ENCODE measurements at places on chromosomes 11 and 22.

DNA sequence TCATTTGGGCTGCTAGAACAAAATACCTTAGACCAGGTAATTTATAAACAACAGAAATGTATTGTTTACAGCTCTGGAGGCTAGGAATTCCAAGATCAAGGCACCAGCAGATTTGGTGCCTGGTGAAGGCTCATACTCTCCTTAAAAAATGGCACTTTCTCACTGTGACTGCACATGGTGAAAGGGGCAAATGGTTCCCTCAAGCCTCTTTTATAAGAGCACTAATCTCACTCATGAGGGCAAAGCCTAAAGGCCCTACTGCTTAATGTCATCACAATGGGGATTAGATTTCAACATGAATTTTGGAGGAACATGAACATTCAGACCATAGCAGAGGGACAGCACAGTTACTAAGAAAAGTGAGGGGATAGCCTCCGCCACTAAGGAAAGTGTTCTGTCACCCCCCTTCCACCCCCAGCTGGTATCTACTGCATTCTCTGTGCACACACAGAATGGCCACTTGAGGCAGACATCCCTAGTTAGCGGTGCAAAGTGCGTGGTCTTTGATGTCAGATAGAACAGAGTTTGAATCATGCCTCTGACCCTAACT is 47.2 kb upstream of the CEP295 start:
- DNase-seq = no peak

GRCh38 chr11:73680687-73681086 is 34.3 kb downstream of the PLEKHB1 start:
- DNase-seq = no peak

- DNase-seq = no peak
Measured at GRCh38 chr11:43921561-43922294, 20.7 kb upstream of the C11orf96 start.

GRCh38 chr22:36048911-36049677 is 20.5 kb upstream of the RBFOX2 start:
- no peak for DNase-seq

DNA sequence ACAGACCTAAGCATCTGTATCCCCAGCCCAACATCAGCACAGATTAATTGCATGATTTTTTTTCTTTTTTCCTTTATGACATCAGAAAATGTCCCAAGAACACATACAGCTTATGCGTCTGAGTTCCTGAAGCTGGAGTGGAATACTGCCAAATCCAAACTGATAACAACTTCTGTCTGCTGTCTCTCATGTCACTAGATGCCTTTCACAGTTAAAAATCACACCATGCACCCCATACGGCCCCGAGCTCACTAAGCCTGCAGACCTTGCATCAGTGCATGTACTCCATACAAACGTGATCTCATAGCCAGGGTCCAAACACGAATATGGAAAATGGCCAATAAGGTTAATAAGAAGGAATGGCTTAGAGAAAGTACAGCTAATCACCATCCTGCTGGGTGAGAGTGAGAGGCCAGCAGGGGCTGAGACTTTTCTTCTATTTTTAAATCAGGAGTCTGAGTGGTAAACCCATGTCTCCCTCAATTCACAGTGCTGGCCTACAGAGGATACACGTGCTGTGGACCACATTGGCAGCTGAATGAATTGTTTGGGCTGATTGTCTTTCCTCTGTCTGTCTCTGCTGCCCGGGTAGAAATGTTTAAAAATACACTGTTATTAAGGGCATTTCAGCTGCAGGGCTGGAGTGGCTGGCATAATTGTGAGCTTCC is 350.6 kb upstream of the RAG2 start:
- no peak for DNase-seq

DNA sequence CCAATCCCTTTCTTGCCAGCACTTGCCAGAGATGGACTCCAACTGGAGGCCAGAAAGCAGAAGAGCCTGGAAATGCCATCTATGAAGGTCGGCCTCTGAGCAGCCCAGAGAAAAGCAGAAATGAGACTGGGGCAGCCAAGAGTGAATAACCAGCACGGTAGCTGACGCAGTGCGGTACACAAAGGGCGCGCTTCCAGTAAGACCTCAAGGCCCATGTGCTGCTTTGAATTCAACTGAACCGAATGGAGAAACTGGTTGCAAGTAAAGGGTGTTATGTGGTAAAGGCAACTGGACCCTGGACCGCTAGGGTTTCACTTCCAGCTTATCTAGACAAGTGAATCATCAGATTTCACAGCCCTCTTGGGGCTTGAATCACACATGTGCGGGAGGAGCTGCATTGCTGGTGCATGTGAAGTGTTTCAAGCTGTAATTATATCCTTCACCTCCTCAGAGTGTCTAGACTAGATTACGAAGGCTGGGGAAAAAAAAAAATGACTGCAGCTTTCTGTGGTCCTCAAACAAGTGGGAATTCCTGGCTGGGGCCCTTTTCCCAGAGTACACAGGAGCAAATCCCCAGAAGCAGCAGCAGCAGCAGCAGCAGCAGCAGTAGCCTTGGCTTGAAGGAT is 128.9 kb downstream of the CCDC34 start:
- DNase-seq = no peak

- DNase-seq = peak; percentile 81
Measured at GRCh38 chr11:62542750-62543567, 3.6 kb downstream of the AHNAK start.

DNA sequence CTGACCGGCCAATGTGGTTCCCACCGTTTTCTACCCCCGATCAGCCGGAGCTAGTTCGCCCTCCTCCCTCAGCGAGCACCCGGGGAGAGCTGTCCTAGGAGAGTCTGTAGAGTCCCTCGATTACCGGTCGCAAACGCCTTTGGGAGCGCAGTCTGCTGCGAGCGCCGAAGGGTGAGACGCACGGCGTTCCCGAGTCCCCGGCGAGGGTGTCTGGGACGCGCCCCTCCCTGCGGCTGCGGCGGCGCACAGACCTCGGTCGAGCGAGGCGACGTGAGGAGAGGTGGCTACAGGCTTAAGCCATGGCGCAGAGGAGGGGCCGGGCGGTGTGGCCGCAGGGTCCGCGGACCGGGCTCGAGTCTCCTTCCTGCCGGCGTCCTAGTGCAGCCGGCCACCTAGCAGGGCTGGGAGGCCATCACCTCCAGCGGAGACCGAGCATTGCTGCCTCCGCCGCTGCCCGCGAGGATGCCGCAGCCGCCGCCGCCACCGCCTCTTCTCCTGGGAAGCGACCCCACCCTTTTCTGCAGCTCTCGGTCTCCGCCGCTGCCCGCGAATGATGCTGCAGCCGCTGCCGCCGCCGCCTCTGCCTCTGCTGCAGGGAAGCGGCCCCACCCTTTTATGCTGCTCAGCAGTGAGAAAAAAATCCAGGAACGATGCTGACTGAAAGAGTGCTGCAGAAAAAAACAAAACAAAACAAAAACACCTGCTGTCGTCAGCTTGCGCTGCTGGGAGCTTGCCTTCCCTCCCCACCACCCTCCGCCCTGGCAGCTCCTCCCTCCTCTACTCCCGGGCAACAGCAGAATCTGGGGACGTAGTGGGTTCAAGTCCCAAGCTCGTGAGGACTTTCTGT is at the start of gene MAP6:
Gene MAP6 (minus strand): TSS at position 588 of the 847 bp plus-strand sequence. CDS start 669 bp downstream, outside the sequence.
- no peak for DNase-seq

GRCh38 chr22:17115945-17116565 is 5.1 kb downstream of the TMEM121B start:
- DNase-seq = no peak

GRCh38 chr11:108117746-108118371 is 3.5 kb upstream of the ACAT1 start:
- DNase-seq = peak; percentile 46

- DNase-seq = no peak
Measured at GRCh38 chr11:47083913-47084312, 92.8 kb downstream of the ARFGAP2 start.

- DNase-seq = no peak
Measured at GRCh38 chr11:75356613-75357012, 5.2 kb upstream of the ARRB1 start.

DNA sequence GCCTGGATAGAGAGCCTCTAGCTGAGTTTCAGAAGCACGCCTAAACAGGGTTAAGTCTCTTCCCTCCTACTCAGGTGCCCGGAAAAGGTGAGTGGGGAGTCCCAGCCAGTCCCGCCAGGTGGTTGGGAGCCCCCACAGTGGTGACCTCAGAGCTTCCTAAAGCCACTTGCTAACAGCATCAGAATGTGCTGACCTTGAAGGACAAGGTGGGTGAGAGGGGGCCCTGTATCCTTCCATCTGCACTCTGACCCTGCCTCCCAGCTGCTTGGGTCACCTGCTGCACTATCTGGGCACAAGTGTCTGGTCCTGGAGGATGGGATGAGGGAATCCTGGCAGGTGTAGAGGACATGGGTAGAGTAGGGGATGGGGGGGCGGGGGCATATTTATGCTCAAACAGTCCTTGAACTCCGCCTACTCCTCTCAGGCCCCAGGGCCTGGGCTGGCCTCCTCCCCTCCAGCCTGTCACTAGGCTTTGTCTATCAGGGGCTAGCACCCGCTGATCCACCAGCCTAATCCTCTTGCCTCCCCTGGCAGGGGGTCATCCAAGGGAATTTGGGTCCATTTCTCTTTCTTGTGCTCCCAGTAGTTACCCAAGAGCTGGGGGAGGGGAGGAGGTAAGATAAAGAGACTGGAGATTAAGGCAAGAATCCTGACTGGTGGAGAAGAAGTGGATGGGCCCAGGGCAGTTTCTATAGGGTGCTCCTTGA is 3.4 kb downstream of the USP2 start:
- DNase-seq = no peak

- no peak for DNase-seq
Measured at GRCh38 chr22:35155403-35156025, 89.6 kb downstream of the ISX start.
